ENCODE measurements at places on chromosomes 4 and X.

DNA sequence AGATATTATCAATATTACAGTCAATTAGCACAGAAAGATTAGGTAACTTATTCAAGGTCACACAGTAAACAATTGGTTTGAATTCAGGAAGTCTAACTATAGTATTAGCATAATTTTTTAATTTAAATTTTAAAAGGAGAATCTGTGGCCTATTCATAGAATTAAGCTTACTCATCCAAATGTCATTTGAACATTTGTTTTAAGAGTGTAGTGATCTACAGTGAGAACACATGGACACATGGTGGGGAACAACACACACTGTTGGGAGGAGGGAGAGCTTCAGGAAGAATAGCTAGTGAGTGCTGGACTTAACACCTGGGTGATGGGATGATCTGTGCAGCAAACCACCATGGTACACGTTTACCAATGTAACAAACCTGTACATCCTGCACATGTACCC is 48.3 kb downstream of the MEPE start:
- DNase-seq = no peak

DNA sequence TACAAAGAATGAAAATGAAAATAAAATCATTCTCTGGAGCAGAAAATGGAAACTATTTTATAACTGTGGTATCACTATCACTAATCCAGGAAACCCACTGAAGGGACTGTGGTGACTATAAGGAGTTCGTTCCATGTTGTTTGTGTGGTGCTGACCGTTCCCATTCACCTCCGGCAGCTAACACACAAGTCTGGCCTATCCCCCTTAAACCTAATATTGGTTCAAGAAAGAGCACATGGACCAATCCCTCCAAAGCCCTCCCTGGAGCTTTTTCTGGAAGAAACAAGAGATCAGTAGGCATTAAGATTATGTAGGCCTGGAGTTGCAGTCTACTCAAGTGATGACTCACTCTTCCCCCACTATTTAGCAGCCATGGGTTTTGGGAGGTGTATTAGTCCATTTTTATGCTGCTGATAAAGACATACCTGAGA is 25.9 kb upstream of the FAM241A start:
- no peak for DNase-seq

DNA sequence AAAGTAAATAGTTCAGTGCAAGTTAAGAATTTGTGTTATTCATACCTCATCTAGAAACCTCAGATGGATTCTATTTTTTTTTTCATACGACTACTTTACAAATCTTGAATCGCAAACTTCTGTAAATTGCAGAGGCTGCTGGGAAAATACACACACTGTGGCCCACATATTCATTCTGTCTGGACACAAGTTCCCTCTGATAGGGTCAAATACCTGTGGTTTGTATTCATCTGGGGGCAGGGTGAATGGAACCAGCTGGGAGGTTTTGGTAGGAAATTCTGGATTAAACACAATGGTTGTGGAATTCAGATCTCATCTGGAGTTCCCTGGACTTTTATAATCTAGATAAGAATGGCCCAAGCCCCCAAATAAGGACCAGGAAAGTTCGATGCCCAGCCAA is 56.2 kb downstream of the SPATA18 start:
- DNase-seq = no peak

GRCh38 chr4:108109997-108110416 is 58.7 kb downstream of the LEF1 start:
- no peak for DNase-seq

GRCh38 chrX:94576367-94577004 is 902.5 kb downstream of the FAM133A start:
- no peak for DNase-seq

GRCh38 chr4:98546910-98547594 is 111.4 kb downstream of the TSPAN5 start:
- DNase-seq = no peak

GRCh38 chrX:77510007-77510406 is 62.8 kb downstream of the FGF16 start:
- no peak for DNase-seq

GRCh38 chr4:4430492-4431195 is 43.7 kb downstream of the NSG1 start:
- DNase-seq = peak; percentile 54

- no peak for DNase-seq
Measured at GRCh38 chr4:2366252-2367192, 51.9 kb downstream of the ZFYVE28 start.

DNA sequence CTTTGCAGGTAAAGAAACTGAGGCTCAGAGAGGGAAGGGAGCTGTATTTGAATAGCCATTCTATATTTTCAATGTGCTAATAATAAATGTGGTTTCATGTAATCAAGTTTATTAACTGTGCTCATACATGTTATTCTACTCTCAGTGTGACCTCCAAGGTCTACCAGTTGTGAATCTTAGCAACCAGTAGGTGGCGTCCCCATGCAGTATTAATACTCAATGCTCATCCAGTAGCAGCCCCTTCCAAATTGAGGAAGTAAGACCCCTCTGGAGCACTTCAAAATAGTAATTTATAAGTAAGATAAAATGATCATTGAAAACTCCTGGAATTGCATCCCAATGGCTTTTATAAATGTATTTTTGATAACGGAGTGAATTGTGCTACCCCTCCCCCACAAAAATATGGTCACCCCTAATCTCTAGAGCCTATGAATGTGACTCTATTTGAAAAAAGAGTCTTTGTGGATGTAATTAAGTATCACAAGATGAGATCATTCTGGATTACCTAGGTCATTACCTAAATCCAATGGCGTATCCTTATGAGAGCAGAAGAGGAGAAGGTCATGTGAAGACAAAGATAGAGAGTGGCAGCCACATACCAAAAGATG is 20.4 kb upstream of the SEPSECS start:
- DNase-seq = peak; percentile 18

- DNase-seq = no peak
Measured at GRCh38 chr4:25795566-25796454, 67.0 kb downstream of the SEL1L3 start.

GRCh38 chrX:132393992-132394391 is 94.8 kb downstream of the MBNL3 start:
- no peak for DNase-seq

GRCh38 chr4:683982-684622 is 4.8 kb downstream of the SLC49A3 start:
- no peak for DNase-seq

DNA sequence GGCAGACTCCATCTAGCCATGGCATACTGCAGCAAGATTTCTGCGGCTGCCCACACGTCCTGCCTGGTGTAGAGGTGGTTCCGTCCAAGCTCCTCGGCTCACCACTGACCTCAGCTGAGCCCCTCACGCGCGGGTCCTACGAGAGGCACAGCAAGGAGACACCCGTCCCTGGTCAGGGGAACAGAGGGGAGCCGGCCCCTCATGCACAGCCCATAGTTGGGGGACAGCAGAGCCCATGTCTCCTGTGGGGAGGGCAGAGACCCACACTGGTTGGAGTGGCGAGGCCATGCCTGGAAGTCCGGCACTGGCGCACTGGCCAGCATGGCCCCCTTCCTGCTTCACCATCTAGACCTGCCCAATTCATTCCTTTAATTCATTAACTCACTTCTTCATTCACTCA is 80.8 kb downstream of the HTRA3 start:
- DNase-seq = no peak

DNA sequence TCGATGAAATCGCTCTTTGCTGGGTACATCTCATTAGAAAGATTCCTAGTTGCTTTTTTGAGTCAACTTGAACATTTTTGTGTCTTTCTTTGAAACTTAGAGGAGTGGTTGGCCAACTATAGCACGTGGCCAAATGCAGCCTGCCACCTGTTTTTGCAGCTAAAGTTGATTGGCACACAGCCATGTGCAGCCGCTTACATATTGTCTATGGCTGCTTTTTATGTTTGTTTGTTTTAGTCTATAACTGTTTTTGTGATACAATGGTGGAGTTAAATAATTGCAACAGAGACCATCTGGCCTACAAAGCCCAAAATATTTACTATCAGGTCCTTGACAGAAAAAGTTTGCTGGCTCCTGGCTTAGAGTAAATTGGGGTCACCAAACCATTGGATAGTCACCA is 86.3 kb downstream of the CLCN4 start:
- no peak for DNase-seq

All from activated gamma-delta T cell treated with Interleukin-2 at 50 U/mL for 16 hours (primary cell).